ENCODE measurements at places on chromosomes 7 and 10.

- DNase-seq = no peak
Measured at GRCh38 chr10:100355086-100355485, 8.1 kb downstream of the SCD start.

DNA sequence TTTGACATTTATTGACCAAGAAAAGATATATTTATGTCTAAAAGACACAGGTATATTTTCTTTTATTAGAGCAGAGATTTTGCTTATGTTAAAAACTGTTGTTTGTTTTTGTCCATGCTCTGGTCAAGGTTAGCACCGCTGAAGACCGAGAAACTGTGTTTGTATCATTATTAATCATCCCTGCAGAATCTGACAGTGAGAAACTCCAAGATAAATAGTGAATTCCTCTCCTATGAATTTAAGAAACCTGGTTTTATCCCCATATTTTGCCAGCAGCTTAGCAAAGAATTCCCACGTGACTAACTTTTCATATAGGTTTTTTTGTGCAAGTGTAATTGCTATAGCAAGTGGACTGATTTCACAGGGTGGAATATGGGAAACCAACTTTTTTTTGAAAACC lies 77.6 kb downstream of the FRMD4A start:
- no peak for DNase-seq

GRCh38 chr10:73979809-73980433 lies 18.0 kb upstream of the VCL start:
- DNase-seq = no peak

GRCh38 chr10:51394039-51394438 lies 305.4 kb downstream of the CSTF2T start:
- no peak for DNase-seq

DNA sequence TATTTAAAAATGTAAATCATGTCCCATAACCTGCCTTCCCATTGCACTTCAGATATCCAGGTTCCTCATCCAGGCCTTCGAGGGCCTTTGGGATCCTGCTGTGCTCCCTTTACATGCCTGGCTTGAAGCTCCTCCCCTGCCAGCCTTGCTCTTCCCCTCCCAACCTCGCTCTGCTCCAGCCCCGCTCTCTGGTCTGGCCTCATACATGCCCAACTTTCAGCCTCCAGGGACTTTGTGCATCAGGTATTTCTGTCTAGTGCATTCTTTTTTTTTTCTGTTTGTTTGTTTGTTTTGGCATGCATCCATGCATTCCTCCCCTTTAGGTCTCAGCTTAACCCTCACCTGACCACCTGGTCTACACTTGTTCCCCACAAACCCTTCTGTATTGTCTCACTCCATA lies 160.3 kb downstream of the SNX10 start:
- DNase-seq = no peak

Data from globus pallidus (tissue), 1 donor.